Body of pancreas (tissue), 4 donors: ENCODE measurements at places on chromosomes 11 and 22. TPM values are rescaled to one million over a fixed set of nuclear protein-coding genes. Genes with fewer than 3 reads are reported as not detected.

GRCh38 chr11:8032576-8033304, 45.6 kb downstream of the EIF3F start:
- no peak overlapping the region for H3K27ac ChIP-seq
- DNase-seq: no peak
- no peak overlapping the region for H3K4me3 ChIP-seq

GRCh38 chr11:10572533-10572932, 4.1 kb upstream of the LYVE1 start:
- no peak overlapping the region for H3K4me3 ChIP-seq
- peaks cover 9% of the 10 kb centered on the region for H3K4me1 ChIP-seq
- H3K36me3 ChIP-seq: no peaks in the 10 kb centered on the region
- no peak for DNase-seq
- no peaks in the 10 kb centered on the region for H3K27me3 ChIP-seq

Gene POU2AF2
- not detected for total RNA-seq

DNA sequence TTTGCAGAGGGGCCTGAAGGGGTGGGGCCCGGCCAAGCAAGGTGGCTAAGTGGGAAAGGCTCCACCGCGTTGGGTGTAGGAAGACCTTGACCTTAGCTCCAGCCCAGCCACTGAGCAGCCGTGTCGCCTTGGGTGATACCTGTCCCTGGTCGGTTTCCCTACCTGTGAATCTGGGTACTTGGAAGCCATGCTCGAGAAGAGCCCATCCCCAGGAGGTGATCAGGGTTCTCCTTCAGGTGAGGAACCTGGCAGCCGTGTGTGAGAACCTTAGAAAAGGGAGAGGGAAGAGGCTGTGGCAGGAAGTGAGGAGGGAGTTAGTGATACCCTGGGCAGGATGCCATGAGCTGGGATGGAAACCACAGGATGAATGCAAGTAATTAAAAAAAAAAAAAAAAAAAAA, 21.6 kb downstream of the PPARA start:
- H3K27ac ChIP-seq: no peak overlapping the region
- no peak for DNase-seq
- no peaks in the 10 kb centered on the region for H3K36me3 ChIP-seq
- no peaks in the 10 kb centered on the region for H3K27me3 ChIP-seq
- no peak overlapping the region for H3K4me3 ChIP-seq
- H3K4me1 ChIP-seq: peaks cover 33% of the 10 kb centered on the region

Gene UBQLNL
- 4.3 TPM for total RNA-seq

GRCh38 chr22:45199723-45200122, 36.0 kb downstream of the NUP50 start:
- H3K27ac ChIP-seq: no peak overlapping the region
- H3K4me1 ChIP-seq: no peaks in the 10 kb centered on the region
- no peak overlapping the region for H3K4me3 ChIP-seq
- no peaks in the 10 kb centered on the region for H3K27me3 ChIP-seq
- no peak for DNase-seq
- no peaks in the 10 kb centered on the region for H3K36me3 ChIP-seq

GRCh38 chr11:118358071-118358470, 1.3 kb upstream of the UBE4A start:
- H3K27ac ChIP-seq: no peak overlapping the region
- H3K27me3 ChIP-seq: no peaks in the 10 kb centered on the region
- peaks cover 18% of the 10 kb centered on the region for H3K4me1 ChIP-seq
- H3K36me3 ChIP-seq: no peaks in the 10 kb centered on the region
- no peak overlapping the region for H3K4me3 ChIP-seq

GRCh38 chr22:43571181-43571580, 159.4 kb downstream of the MPPED1 start:
- no peaks in the 10 kb centered on the region for H3K36me3 ChIP-seq
- no peak overlapping the region for H3K4me3 ChIP-seq
- H3K4me1 ChIP-seq: no peaks in the 10 kb centered on the region
- no peaks in the 10 kb centered on the region for H3K27me3 ChIP-seq
- DNase-seq: no peak

- H3K27ac ChIP-seq: peak overlapping the region; percentile 93
- no peaks in the 10 kb centered on the region for H3K27me3 ChIP-seq
- peaks cover 39% of the 10 kb centered on the region for H3K4me1 ChIP-seq
- no peak overlapping the region for H3K4me3 ChIP-seq
- no peaks in the 10 kb centered on the region for H3K36me3 ChIP-seq
- no peak for DNase-seq
These were observed 46.8 kb downstream of the FAM83F start for GRCh38 chr22:40041366-40042137.

Gene ADM2
- total RNA-seq: 7.3 TPM

GRCh38 chr11:74673693-74674360, 57.4 kb downstream of the CHRDL2 start:
- no peak overlapping the region for H3K4me3 ChIP-seq
- H3K36me3 ChIP-seq: no peaks in the 10 kb centered on the region
- DNase-seq: no peak
- peaks cover 10% of the 10 kb centered on the region for H3K4me1 ChIP-seq

- H3K27ac ChIP-seq: no peak overlapping the region
- no peaks in the 10 kb centered on the region for H3K36me3 ChIP-seq
- no peaks in the 10 kb centered on the region for H3K27me3 ChIP-seq
These were observed 133.5 kb downstream of the CACNA1I start for GRCh38 chr22:39703928-39704639.

DNA sequence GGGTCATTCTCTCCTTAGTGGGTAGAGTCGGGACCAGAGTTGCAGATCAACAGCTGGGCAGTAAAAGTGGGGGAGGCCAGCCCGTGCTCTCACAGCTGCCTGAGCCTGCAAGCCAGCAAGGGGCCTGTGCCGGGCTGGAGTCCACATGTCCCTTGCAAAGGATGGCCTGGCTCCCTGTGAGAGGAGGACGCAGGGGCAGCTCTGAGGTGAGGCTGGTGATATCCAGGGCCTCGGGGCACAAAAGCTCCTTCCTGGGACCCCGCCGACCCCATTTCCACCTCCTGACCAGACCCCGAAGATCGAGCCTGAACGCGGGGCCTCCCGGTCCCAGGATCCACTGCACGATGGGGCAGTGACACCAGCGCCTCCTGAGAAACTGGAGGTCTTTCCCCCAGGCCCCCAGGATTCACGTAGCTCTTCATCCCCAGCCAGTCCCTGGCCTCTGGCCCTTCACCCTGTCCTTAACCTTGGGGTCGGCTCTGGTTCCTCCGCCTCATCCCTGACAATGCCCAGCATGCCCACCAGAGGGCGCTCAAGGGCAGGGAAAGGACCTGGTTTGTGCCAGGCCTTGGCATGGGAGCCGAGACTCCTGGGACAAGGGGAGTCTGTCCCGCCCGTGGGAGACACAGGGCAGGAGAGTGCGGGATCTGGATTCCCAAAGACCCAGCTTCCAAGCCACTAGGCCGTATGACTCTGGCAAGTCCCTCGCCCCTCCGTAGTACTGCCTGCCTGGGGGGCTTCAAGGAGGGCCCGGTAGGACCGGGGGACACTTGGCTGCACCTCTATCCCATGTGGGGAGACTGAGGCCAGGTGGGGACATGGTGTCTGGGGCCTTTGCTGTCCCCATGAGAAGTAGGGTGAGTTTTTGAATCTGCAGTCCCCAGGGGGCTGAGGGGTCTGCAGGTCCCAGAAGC, 17.8 kb upstream of the WNT7B start:
- no peak overlapping the region for H3K27ac ChIP-seq
- no peaks in the 10 kb centered on the region for H3K27me3 ChIP-seq
- H3K36me3 ChIP-seq: no peaks in the 10 kb centered on the region
- peaks cover 24% of the 10 kb centered on the region for H3K4me1 ChIP-seq
- H3K4me3 ChIP-seq: no peak overlapping the region

Gene SCGB1C1
- not detected for total RNA-seq

GRCh38 chr11:44812971-44813370, 86.2 kb downstream of the TSPAN18 start:
- no peaks in the 10 kb centered on the region for H3K27me3 ChIP-seq
- H3K36me3 ChIP-seq: no peaks in the 10 kb centered on the region
- H3K27ac ChIP-seq: no peak overlapping the region
- DNase-seq: no peak
- H3K4me3 ChIP-seq: no peak overlapping the region

GRCh38 chr11:20458905-20459632, 71.6 kb downstream of the PRMT3 start:
- peaks cover 9% of the 10 kb centered on the region for H3K4me1 ChIP-seq
- no peaks in the 10 kb centered on the region for H3K36me3 ChIP-seq
- H3K27ac ChIP-seq: no peak overlapping the region
- DNase-seq: no peak
- H3K27me3 ChIP-seq: no peaks in the 10 kb centered on the region
- no peak overlapping the region for H3K4me3 ChIP-seq

DNA sequence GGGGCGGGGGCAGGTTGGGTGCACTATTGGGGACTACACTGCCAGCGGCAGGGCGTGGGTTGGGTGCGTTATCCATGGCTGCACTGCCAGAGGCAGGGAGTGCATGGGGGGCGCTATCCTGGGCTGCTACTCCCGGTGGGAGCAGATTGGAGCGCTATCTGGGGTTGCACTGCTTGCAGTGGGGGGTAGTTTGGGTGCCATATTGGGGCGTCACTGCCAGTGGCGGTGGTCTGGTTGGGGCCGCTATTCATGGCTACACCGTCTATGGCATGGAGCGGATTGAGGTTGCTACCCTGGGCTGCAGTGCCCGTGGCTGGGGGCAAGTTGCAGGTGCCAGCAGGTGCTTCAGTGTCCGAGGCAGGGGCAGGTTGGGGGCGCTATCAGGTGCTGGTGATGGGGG, 36.2 kb downstream of the C22orf42 start:
- H3K36me3 ChIP-seq: no peaks in the 10 kb centered on the region
- H3K4me3 ChIP-seq: no peak overlapping the region
- no peaks in the 10 kb centered on the region for H3K4me1 ChIP-seq
- H3K27ac ChIP-seq: no peak overlapping the region

DNA sequence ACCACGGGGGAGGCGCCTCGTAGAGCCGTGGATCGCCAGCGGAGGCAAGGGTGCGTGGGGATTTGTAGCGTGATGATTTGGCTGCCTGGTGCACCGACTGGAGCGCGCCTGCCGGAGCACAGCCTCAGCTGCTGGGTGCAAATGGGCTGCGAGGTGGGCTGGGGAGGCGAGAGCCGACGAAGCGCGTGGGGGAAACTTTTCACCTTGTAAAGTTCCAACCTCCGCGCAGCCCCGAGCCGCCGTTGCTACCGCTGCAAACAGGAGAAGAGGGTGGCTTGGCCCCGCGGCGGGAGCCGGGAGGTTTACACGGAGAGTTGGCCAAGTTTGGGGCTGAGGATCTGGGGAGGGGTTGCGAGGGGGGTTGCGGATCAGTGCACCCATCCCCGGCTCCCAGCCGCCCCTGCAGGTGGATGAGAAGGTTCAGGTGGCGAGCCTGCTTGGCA, 528 bp downstream of the FAT3 start:
- H3K4me3 ChIP-seq: no peak overlapping the region
- H3K4me1 ChIP-seq: peaks cover 32% of the 10 kb centered on the region
- no peaks in the 10 kb centered on the region for H3K36me3 ChIP-seq
- no peak overlapping the region for H3K27ac ChIP-seq
- H3K27me3 ChIP-seq: no peaks in the 10 kb centered on the region
- DNase-seq: no peak

Gene OR4C6
- not detected for total RNA-seq

Gene GGT5
- total RNA-seq: 24.9 TPM

GRCh38 chr11:12166299-12167060, 56.1 kb downstream of the MICAL2 start:
- H3K4me3 ChIP-seq: no peak overlapping the region
- no peaks in the 10 kb centered on the region for H3K27me3 ChIP-seq
- H3K27ac ChIP-seq: no peak overlapping the region
- no peak for DNase-seq
- no peaks in the 10 kb centered on the region for H3K36me3 ChIP-seq

DNA sequence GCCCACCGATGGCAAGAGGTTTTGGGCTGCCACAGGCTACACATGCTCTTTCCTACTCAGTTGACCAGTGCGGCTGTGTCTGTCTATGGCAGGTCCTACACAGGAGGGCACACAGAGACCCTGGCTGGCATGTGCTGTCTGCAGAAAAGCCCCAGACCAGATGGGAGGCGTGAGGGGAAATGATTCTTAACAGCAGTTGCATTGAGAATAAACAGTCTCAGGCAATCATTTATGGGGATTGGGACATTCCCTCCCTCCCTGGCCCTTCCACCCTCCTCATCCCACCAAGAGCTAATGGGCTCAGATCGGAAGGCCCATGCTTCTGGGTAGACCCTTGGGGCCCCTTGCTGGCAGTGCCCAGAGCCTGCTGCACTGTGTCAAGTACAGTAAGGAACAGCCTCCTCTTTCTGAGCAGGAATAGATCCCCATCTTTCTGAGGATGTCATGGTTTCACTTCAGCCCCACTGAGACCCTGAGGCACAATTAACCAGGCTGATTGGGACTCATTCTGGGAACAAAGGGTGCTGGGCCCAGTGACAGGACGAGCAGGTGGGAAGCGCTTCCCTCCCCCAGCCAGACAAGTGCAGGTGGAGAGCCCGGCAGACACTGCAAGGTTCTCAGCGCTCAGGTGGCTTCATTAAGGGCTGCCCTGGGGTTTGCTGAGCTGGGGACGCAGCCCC, 28.3 kb downstream of the TSPAN18 start:
- no peaks in the 10 kb centered on the region for H3K27me3 ChIP-seq
- no peak for DNase-seq
- H3K4me3 ChIP-seq: no peak overlapping the region
- H3K4me1 ChIP-seq: no peaks in the 10 kb centered on the region

GRCh38 chr11:7572001-7572712, 58.4 kb downstream of the PPFIBP2 start:
- H3K36me3 ChIP-seq: no peaks in the 10 kb centered on the region
- no peak for DNase-seq
- H3K4me1 ChIP-seq: peaks cover 33% of the 10 kb centered on the region
- peak overlapping the region; percentile 39 for H3K27ac ChIP-seq
- no peak overlapping the region for H3K4me3 ChIP-seq

GRCh38 chr11:88474655-88475054, 137.1 kb upstream of the CTSC start:
- no peak overlapping the region for H3K27ac ChIP-seq
- DNase-seq: no peak
- no peaks in the 10 kb centered on the region for H3K27me3 ChIP-seq
- H3K4me3 ChIP-seq: no peak overlapping the region
- H3K4me1 ChIP-seq: no peaks in the 10 kb centered on the region

Gene MUC2
- total RNA-seq: under 0.01 TPM

Gene PARVG
- total RNA-seq: 13.2 TPM

Gene BARX2
- 6.6 TPM for total RNA-seq

Gene CCDC15
- 1.6 TPM for total RNA-seq

- no peak for DNase-seq
- H3K27ac ChIP-seq: peak overlapping the region; percentile 14
- no peak overlapping the region for H3K4me3 ChIP-seq
- H3K4me1 ChIP-seq: peaks cover 31% of the 10 kb centered on the region
These were observed 359.0 kb downstream of the LARGE1 start for GRCh38 chr22:33561149-33561807.
